ENCODE measurements at places on chromosomes 6 and 20.

DNA sequence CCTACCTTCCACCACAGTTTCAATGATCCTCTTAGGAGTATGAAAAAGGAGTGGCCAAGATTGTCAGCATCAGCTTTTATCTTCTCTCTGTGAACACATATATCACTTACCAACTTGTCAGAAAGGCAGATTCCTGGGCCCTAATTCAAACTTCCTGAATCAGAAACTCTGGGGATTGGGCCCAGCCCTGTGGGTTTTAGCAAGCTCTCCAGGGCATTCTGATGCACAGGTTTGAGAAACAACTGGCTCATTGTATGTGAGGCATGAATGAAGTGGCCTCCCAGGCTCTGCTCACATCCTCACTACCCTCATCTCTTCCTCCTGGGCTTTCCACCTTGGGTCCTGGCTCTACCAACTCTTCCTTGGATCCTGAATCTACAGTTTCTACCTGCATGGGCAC lies 13.2 kb upstream of the THBD start:
- DNase-seq: no peak

- DNase-seq: no peak
These were observed 27.5 kb upstream of the TBXT start for GRCh38 chr6:166194914-166195859.

DNA sequence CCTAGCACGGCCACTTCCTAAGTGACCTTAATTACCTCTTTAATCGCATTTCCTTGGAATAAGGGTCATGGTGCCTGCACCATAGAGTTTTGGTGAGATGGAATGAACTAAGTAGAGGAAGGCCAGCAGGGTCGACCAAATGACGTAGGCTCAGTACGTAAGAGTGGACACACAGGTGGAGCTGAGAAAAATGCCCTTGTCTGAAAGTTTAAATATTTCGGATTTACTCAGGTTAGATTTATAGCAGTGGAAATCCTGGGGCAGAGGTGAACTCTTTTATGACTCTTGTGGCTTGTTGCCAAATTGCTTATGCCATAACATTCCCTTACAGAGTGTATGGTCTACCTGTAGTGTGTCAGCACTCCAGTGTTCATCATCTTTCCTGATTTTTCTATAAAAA lies 23.6 kb upstream of the BTBD3 start:
- no peak for DNase-seq

- DNase-seq: no peak
These were observed 50.5 kb upstream of the LRRC1 start for GRCh38 chr6:53744321-53744720.

- peak; percentile 80 for DNase-seq
These were observed 53.4 kb downstream of the TRAF3IP2 start for GRCh38 chr6:111552241-111552744.

GRCh38 chr6:169341706-169342105 lies 88.1 kb upstream of the THBS2 start:
- no peak for DNase-seq

DNA sequence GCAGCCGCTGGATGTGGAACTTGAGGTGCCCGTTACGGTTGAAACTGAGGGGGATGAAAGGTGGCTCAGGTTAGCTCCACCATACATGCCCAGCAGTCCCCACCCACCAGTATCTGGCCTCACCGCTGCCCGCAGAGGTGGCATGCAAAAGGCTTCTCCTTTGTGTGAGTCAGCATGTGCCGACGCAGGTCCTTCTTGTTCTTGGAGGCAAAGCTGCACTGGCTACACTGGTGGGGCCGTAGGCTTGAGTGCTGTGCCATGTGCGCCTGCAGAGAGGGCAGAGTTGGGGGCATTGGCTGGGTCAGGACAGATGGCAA lies 15.8 kb downstream of the PCIF1 start:
- DNase-seq: no peak

- no peak for DNase-seq
These were observed 14.7 kb upstream of the SRC start for GRCh38 chr20:37331060-37331857.

DNA sequence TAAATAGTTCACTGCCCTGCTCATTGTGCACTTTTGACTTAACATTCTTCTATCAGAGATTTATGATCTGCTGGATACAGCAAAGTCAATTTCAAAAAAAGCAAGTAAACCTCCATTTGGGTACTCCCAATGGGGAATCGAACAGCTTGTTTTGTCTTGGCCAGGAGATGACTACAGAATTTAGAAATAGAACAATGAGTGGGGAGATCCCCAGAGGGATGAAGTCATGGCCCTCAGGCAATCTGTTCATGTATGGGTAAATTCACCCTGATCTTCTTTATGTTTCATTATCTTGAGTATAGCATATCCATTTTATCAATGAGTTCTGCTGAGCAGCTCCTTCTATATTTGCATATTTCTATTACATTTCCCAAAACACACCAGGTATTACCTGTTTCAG lies 1681.9 kb downstream of the HACE1 start:
- no peak for DNase-seq

GRCh38 chr6:110529355-110529754 lies 52.9 kb upstream of the SLC22A16 start:
- DNase-seq: no peak
